GM13977 (cell line): ENCODE measurements at places on chromosomes 2 and 18.

- no peak for DNase-seq
Measured at GRCh38 chr18:46772357-46772756, 15.5 kb upstream of the ST8SIA5 start.

GRCh38 chr18:69397096-69397495, 3.6 kb upstream of the DOK6 start:
- DNase-seq, result no peak

DNA sequence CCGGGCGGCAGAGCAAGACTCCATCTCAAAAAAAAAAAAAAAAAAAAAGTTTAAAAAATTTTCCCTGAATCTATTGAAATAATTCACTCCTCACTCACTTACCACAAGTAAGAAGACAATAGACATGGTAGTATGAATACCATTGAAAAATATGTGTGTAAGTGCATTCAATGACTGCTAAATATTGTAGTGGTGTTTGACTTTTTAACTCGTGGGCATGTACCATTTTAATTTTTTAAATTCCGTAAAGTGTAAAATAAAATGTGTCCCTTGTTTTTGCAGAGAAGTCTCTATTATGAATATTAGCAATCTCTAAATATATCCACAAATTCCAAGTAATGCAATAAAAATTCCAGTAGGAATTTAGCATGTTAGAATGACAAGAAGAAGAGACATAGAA, 134.1 kb downstream of the COPS8 start:
- no peak for DNase-seq

- DNase-seq, result no peak
Measured at GRCh38 chr2:208097801-208098200, 26.5 kb downstream of the CRYGD start.

- DNase-seq, result peak; percentile 64
Measured at GRCh38 chr2:127105656-127106456, 1.1 kb downstream of the BIN1 start.

DNA sequence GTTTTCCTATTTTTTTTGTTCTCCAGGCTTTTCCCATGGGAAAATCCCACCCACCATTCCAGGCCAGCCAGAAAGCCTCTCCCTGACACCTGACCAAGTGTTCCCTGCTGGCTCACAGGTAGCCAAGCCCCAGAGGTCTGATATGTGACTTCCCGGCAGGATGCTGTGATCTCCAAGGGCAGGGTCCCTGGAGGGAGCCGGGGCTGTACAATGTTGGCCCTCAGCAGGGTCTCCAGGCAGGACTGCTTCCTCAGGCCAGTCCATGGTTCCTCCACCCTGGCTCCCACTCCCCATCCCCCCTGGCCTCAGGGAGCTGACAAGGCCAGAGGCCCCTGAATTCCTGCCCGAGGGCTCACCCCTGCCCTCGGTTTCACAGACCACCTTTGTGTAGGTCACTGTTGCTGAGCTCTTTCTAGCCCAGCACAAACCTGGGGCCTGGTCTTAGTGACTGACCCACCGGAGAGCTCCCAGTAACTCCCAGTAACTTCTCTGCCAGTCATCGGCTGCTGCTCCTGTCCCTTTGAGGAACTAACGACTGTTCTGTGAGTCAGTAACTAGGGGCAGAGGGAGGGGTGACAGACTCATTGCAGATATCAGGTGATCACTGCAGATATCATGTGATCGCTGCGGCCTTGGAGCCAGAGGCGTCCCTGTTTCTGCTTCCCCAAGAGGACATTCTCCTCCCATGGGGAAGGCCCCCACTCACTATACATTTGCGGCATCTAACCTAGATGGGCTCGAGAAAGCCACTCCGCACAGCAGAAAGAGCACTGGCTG, 38.7 kb downstream of the SDC1 start:
- peak; percentile 61 for DNase-seq

DNA sequence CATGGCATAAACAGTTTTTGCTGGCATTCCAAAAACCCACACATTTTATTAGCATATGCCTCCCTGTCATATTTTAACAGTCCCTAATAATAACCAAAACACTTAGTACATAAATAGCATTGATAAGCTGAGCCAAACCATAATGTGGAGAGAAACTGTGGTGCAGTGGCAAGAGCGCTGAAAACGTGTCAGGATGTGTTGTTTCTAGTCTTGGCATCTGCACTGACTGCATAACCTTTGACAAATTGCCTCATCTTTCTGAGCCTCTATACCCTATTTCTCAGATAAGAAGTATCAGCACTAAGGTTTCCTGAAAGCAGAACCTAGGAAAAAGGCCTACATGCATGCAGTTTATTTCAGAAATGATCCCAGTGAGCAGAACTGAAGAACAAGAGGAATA, 41.4 kb downstream of the RAD51AP2 start:
- DNase-seq, result no peak

DNA sequence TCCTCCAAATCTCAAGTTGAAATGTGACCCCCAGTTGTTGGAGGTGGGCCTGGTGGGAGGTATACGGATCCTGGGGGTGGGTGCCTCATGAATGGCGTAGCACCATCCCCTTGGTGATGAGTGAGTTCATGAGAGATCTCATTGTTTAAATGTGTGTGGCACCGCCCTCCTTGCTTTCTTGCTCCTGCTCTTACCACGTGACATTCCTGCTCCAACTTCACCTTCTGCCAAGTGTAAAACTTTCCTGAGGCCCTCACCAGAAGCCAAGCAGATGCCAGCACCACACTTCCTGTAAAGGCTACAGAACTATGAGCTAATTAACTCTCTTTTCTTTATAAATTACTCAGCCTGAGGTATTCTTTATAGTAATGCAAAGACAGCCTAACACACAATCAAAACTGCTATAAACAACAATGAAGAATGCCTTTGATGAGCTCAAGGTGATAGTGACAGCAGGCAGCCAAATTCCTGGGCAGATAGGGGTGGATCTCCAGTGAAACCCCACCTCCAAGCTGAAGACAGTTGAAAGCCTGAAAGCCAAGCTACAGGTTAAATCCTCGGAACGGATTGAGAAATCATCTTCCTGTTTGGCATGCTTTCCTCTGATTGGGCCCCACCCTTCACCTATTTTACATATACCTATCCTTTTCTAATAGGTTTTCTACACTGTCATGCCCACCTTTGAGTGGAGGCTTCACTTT, 26.9 kb downstream of the MCEE start:
- DNase-seq, result no peak

DNA sequence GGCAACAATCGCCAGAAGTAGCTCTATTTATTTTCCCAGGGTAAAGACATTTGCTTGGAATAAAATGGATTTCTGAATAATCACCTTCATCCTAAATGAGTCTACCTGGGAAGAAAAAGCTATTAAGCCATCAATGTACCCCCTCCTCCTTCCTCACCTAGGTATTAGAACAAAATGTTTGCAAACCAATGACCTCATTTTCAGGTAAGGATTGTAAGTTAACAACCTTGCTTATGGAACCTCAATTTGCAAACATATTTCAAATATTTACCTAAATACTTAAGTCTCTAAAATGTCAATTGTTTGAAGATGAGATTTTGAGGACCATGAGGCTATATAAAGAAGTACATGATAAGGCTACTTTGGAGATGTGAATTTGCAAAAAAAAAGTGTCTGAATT, 43.9 kb downstream of the CAVIN2 start:
- DNase-seq, result no peak
